ENCODE measurements at places on chromosomes 6 and 20. TPM values are rescaled to one million over a fixed set of nuclear protein-coding genes. Genes with fewer than 3 reads are reported as not detected.

- DNase-seq: peak; percentile 82
Observed at GRCh38 chr6:156658186-156658965, 118.8 kb upstream of the ARID1B start.

Gene NRSN1
- not detected for total RNA-seq

- no peak for DNase-seq
Observed at GRCh38 chr6:158938220-158938619, 61.8 kb downstream of the RSPH3 start.

- no peak for DNase-seq
Observed at GRCh38 chr6:41159415-41160082, 3.4 kb downstream of the TREM2 start.

- no peak for DNase-seq
Observed at GRCh38 chr20:19018881-19019280, 193.6 kb upstream of the SLC24A3 start.

Gene CCN5
- total RNA-seq: not detected

Gene GLYATL3
- not detected for total RNA-seq

- no peak for DNase-seq
Observed at GRCh38 chr6:129517288-129517687, 192.7 kb downstream of the ARHGAP18 start.

- no peak for DNase-seq
Observed at GRCh38 chr20:48128436-48128835, 343.2 kb upstream of the SULF2 start.

DNA sequence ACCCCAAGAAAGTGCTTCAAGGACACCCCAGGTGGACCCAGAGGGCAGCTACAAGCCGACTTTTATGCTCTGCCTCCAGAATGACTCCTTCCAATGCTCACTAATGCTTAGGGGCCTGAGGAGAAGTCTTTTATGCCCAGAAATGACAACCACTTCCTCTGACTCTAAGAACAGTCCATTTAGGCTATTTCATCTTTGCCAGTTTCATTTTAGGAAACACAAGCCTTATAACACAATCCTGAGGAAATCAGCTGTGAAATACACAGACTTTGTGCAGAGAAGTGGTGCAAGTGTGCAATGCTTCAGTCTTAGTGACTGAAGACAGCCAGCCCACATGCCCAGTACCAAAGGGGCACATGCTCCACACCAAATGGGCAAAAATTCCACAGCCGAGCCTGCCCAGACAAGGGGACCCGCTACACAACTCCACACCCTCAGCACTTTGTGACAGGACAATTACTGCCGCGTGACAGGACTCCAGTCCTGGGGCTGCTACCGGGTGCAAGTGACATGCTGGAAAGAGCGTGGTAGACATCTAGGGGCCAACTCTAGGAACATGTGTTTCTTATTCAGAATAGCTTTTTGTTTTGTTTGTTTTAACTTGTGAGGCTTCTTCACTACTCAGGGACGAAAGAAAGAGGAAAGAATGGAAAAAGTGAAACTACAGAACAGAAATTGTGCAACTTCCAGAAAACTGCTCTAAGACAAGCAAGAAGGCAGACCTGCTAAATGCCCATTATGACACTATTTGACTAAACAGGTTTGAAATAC, 28.2 kb upstream of the PLAGL1 start:
- DNase-seq: peak; percentile 17

- no peak for DNase-seq
Observed at GRCh38 chr20:33828326-33828844, 17.2 kb downstream of the CHMP4B start.

- peak; percentile 1 for DNase-seq
Observed at GRCh38 chr20:7695635-7696034, 244.6 kb downstream of the HAO1 start.

GRCh38 chr6:150091476-150091875, 22.6 kb upstream of the ULBP3 start:
- no peak for DNase-seq

Gene ZC2HC1B
- total RNA-seq: not detected

DNA sequence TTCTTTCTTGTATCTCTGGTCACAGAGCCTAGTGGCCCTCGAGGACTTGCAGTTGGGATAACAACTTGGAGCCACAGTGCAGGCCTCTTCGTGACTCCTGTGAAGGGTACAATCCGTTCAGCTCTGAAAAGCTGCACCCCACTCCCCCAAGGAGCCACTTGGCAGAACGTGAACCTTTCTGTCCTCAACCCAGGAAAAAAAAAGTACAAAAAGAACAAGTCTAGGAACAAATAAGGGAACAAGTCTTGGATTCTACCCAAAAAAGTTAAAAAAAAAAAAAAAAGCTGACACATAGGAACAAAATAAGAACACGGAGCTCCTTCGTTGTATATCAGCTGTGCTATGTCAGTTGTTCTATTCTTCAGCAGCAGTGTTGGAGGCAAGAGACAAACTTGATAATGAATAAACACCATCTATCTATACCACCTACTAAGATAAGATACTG, 77.9 kb upstream of the TULP1 start:
- no peak for DNase-seq

Gene PLG
- total RNA-seq: not detected

Gene CLPSL1
- not detected for total RNA-seq

Measured in Daoy (cell line).